Sigmoid colon (tissue), 7 donors: ENCODE measurements at places on chromosomes 3 and 15. TPM values are rescaled to one million over a fixed set of nuclear protein-coding genes. Genes with fewer than 3 reads are reported as not detected.

DNA sequence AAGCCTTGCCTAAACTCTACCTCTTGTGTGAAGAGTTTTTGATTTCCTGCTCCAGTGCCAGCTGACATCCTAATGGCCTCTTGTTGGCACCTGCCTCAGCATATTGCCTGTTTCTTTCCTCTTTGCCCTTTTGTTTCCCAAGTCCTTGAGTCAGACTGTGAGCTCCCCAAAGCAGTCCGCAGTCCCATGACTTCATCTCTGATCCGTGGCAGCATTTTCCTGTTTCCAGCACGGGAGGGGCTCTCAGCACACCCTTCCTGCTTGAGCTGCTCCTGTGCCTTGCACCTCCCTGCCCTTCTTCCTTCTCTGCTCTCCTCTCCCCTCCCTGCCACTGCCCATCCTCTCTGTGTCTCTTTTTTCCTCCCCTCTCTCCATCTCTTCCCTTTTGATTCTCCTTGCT is 179.6 kb downstream of the EPHB1 start:
- DNase-seq = no peak

GRCh38 chr3:111302063-111302462 is 230.4 kb downstream of the NECTIN3 start:
- DNase-seq = no peak

DNA sequence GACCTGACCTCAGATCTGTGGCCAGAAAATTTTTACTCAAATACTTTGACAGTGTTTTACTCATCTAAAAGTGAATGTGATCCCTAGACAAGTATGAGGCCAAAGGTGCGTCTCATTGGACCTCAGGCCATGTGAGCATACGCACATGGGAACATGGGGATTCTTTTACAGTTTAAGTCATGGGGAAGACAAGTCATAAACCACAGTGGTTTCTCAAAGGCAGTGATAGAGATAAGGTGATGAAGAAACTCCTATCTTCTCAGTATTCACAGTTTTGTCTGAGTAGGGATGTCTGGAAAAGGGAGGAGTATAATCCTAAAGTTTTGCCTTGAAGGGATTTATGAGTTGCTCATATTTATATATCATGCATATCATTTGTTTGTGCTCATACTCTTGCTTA is 173.8 kb downstream of the FNDC3B start:
- DNase-seq = no peak

GRCh38 chr15:40217166-40217824 is 21.6 kb upstream of the PAK6 start:
- DNase-seq = no peak

Gene ALPK3
- 41.0 TPM for total RNA-seq

- DNase-seq = no peak
Measured at GRCh38 chr3:180684807-180685206, 5.5 kb upstream of the CCDC39 start.

GRCh38 chr3:10244009-10244408 is 4.2 kb upstream of the TATDN2 start:
- no peak for DNase-seq

DNA sequence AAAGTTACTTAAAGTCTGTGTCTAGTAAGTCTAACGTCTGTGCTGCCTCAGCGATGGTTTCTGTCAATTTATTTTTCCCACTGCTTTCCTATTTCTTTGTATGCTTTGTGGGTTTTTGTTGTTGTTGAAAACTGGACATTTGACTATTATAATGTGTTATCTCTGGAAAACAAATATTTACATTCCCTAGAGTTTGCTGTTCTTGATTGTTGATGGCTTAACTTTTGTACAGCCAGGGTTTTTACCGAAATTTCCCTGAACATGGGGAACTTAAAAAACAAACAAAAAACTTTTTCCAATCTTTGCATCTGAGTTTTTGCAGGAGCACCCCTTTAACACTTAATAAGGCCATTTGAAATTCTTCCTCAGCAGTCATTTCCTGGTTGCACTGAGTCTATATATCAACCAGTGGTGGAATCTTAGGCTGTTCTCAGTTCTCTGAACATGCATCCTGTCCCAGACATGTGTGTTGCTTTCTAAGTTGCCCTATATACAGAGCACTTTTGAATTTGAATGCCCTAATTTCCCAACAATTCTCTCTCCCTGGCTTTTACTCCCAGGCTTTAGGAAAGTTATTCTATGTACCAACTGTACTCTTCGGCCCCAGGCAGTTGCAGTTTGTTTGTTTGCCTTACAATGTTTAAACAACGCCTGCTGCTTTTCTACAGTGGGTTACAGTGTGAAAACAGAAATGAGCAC is 11.8 kb upstream of the PIAS1 start:
- no peak for DNase-seq

GRCh38 chr3:50303013-50303815 is at the start of gene HYAL1:
TSS of gene HYAL1 (minus strand) at chr3:50303574. CDS start at chr3:50302956, 618 bp downstream.
- peak; percentile 83 for DNase-seq

- no peak for DNase-seq
Measured at GRCh38 chr15:71529361-71529760, 281.0 kb upstream of the NR2E3 start.

Gene SLC9C1
- not detected for total RNA-seq

DNA sequence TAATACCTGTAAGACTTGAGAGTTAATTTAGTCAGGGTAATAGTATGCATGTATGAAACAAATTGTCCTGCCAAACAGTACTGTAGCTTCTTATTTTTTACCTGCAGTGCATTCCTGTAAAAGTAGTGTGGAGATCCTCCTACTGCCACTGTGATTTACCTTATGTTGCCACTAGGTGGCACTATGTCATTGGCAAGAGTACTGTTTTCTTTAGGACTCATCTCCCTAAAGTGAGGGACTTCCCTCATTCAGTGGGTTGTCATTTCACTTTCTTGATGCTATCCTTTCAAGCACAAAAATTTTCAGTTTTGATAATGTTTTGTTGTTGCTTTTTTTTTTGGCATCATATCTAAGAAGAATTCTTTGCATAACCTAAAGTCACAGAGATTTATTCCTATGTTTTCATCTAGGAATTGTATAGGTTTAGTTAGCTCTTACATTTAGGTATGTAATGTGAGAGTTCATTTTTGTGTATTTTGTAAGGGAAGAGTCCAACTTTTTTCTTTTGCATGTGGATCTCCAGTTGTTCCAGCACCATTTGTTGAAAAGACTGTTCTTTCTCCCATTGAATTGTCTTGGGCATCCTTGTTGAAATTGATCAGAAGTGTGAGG is 105.7 kb downstream of the AKAP13 start:
- no peak for DNase-seq

Gene MNS1
- 1.1 TPM for total RNA-seq

Gene TEX55
- not detected for total RNA-seq

- peak; percentile 86 for DNase-seq
Measured at GRCh38 chr15:89430530-89431341, 65.6 kb downstream of the RHCG start.
